ENCODE measurements at places on chromosomes 7 and 10.

DNA sequence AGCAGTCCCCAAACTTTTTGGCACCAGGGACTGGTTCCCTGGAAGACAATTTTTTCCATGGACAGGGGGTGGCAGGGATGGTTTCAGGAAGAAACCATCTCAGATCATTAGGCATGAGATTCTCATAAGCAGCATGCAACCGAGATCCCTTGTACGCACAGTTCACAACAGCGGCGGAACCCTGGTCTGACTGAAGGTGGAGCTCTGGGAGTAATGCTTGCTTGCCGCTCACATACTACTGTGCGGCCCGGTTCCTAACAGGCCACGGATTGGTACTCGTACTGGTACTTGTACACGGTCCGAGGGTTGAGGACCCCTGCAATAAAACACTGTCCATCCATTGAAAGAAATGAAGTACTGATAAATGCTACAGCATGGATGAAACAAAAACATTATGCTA, 32.8 kb downstream of the MKRN1 start:
- DNase-seq = no peak

- DNase-seq = no peak
These were observed 12.3 kb downstream of the AKR1C3 start for GRCh38 chr10:5106553-5106952.

- no peak for DNase-seq
These were observed 8.4 kb downstream of the LHPP start for GRCh38 chr10:124469956-124470484.

- DNase-seq = no peak
These were observed 7.5 kb downstream of the ANKIB1 start for GRCh38 chr7:92253251-92253650.

- DNase-seq = no peak
These were observed 48.5 kb upstream of the ADRB1 start for GRCh38 chr10:113995201-113995600.

DNA sequence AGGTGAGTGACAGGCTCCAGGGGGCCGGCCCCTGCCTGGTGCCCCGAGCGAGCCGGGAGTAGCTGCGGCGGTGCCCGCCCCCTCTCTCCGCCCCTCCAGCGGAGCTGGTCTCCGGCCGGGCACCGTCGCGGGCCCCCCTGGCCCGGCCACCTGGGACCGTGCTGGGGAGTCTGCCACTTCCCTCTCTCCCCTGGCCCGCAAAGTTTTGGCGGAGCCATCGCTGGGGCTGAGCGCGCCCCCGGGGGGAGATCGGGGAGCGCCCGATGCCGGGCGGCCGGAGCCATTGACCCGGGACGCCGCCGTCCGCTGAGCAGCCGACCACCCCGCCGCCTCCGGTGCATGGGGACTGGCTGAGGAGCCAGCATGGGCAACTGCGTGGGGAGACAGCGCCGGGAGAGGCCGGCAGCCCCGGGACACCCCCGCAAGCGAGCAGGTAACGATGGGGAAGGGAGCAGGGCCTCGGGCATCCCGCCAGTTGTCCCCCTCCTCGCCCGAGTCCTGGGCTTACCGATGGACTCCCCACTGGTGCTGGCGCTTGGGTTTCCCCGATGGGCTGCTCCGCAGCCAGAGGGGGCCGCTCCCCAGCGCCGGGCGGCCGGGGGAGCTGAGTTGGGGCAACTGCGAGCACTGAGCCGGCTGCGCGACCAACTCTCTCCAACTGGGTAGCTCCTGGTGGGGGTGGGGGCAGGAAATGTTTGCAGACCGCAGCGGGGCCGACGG, at the start of gene UBTD1:
TSS of gene UBTD1 (plus strand) at position 84 of the 720 bp plus-strand sequence. CDS start at position 364, 280 bp downstream.
- no peak for DNase-seq

GRCh38 chr10:102540023-102540422, 36.3 kb downstream of the SUFU start:
- no peak for DNase-seq
